ENCODE measurements at places on chromosomes 3 and 15.

GRCh38 chr3:112019716-112020115, 14.8 kb upstream of the TMPRSS7 start:
- DNase-seq = no peak

DNA sequence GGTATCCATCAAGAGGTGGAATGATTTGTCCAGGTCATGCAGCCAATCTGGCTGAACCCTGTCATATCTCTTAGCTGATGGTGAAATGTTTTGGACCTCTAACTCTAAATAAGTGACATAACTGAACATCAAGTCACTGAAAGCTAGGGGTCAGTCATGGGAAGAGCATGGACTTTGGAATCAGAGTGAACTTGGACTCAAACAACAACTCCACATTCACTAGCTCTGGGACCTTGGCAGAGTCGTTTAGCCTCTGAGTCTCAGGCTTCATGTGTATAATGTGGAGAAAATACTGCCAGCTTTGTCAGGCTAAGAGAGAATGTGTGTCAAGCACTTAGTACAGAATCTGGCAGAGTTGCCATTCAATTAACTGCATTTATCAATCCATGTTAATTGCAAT, 557.8 kb upstream of the CFAP20DC start:
- DNase-seq = no peak

DNA sequence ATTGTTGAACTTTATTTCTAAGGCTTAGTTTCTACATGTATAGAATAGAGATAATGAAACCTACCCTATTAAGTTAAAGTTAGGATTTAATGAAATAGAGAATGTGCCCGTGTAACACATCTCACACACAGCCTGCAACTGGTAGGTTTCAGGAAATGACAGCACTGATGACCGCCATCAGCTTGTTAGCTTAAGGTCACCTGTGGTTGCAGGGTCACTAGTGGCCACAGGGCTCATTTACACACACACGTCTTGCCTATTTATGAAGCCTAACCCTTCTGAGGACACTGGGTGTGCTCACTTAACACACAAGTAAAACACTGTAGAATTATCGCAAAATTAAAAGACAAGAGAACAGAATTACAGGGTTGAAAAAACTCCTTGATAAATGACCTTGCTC, 20.1 kb downstream of the CHRM5 start:
- no peak for DNase-seq

GRCh38 chr3:171690281-171690680, 120.0 kb downstream of the PLD1 start:
- DNase-seq = no peak

- no peak for DNase-seq
These were observed 163.0 kb upstream of the SLC2A2 start for GRCh38 chr3:171189394-171190080.

DNA sequence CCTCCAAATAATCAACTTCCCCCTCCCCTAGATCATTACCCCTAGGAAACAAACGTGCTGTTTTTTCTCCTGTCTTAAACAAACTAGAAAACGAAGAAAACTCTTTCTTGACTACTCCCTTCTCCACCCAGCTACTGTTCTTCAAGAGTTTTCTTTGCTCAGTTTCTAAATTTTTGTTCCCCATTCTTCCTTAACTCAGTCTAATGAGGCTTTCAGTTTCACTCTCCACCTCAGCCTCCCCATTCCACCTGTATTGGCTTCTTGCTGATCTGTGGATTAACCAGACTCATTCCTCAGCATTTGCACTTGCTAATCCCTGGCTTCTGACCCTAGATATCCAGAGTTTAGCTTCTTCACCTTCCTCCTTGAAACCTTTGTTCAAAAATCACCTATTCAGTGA, 26.8 kb downstream of the SERPINI1 start:
- no peak for DNase-seq

- no peak for DNase-seq
These were observed 276.5 kb downstream of the EDEM1 start for GRCh38 chr3:5463991-5464390.

GRCh38 chr3:13132281-13132680, 59.1 kb upstream of the IQSEC1 start:
- no peak for DNase-seq

DNA sequence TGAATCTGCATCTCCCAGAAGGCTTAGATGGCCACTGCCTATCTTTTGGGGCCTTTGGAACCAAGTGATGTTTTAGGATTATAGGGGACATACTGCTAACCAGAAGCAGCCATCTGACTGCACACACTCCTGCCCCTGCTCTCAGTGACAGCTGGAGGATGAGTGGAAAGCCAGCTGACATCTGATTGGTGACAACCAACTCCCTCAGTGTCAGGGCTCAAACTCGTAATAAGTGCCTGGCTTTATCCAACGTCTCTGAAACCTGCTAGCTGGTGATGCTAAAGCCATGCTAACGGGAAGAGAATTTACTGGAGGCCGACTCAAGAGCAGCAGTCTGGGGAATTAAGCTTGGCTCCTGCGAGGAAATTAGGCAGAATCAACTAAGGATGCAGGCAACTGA, 35.1 kb downstream of the KY start:
- DNase-seq = no peak

DNA sequence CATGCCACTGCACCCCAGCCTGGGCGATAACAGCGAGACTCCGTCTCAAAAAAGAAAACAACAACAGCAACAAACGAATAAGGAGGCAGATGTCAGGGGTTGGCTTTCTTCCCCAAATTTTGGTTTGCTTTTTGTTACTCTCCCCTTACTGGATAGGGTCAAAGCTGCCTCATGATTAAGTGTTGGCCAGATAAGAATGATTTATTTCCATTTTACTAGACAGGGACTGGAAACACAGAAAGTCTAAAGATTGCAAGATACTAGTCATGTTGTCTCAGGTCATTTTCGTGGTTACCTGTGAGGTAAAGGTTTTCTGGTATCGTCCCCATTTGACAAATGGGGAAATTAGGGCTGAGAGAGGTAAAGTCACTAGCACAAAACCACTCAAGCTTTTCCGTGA, 18.6 kb upstream of the ETV5 start:
- no peak for DNase-seq

- no peak for DNase-seq
These were observed 35.0 kb downstream of the ST6GAL1 start for GRCh38 chr3:186965141-186965879.

- no peak for DNase-seq
These were observed 7.9 kb downstream of the VGLL4 start for GRCh38 chr3:11635680-11636393.

DNA sequence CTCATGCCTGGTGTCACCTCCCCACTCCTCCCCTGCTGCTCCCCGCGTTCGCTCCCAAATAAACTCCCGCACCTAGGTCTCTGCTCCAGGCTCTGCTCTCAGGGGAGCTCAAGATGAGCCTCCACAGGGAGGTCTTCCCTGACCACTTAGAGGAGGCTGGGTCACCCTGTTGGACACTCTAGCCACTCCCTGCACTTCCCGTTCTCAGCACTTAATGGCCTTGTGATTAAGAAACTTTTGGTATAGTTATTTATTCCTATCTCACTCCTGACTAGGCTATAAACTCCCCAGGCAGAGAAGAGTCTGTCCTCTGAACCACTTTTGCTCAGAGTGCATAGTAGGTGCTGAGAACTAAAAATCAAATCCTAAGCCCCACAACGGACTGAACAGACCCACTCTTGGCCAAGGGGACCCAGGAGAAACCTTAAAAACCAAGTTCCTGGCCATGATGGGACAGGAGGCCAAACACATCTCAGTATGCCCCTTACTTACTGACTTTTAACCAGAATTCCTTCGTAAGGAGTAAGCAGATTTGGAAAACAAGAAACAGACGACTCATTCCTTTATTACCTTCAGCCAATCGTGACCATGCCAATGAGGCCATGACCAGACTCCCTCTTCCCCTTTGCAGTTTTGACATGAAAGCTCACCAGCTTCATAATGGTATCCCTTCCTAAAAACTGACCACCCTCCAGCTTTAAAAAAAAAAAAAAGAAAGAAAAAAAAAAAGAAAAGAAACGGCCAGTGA, 69.0 kb upstream of the HRH1 start:
- no peak for DNase-seq

All from CD4-positive, alpha-beta T cell treated with Interleukin-4 for 1 hour (primary cell).